ENCODE measurements at places on chromosomes 1 and 21.

DNA sequence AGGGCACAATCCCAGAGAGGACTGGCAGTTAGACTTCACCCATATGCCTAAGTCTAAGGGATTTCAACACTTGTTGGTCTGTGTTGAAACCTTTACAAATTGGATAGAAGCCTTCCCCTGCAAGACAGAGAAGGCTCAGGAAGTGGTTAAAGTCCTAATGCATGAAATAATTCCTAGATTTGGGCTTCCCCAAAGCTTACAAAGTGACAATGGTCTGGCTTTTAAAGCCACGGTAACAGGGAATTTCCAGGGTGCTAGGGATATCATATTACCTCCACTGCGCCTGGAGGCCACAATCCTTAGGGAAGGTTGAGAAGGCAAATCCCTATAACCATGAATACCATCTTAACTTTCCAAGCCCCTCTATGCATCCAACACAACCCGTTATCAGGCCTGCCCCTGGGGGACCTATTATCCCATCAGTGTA lies 3.3 kb upstream of the FMO4 start:
- DNase-seq = no peak

DNA sequence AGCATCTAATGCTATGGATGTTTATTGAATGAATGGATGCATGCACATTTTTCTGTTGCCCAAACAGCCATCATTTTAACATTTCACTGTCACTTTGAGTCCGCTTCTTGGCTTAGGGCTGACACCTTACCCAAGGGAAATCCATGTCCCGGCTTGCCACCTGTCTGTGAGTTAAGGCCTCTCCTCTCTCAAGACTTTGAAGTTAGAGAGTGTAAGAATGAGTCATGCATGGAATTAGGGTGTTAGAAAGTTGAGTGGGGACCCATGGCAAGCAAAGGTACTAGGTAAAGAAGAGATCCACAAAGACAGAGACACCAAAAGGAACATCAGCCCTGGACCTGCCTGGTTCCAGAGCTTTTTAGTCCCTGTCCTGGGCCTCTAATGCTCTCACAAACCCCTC lies 35.1 kb downstream of the ATP1A1 start:
- DNase-seq = no peak

DNA sequence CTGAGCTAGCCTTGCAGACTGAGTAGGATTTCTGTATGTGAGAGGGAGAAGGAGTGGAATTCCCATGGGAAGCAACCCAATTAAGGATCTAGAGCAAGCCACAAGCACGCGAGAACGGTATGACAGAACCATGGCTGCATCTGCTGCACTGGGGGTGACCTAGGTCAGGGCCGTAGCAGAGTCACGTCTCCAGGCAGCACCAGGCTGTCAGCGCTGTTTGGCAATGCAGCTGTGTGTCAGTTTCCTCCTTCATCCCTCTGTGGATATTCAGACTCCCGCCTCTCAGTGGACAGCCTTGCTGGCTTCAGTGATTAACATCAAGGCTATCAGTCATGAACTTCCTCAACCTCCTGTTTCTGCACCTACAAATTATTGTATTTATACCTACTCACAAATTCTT lies 118.1 kb upstream of the PPP2R5A start:
- DNase-seq = no peak

GRCh38 chr21:28387220-28387619 lies 605.5 kb downstream of the LTN1 start:
- no peak for DNase-seq

GRCh38 chr1:51341876-51342496 lies 11.6 kb upstream of the TTC39A start:
- DNase-seq = no peak

- no peak for DNase-seq
Observed at GRCh38 chr1:171655746-171656116, 3.2 kb upstream of the MYOC start.
